Uterus (tissue), 4 donors: ENCODE measurements at places on chromosomes 4 and X. TPM values are rescaled to one million over a fixed set of nuclear protein-coding genes. Genes with fewer than 3 reads are reported as not detected.

LRAT gene
- not detected for total RNA-seq

FAM47E gene
- 0.29 TPM for total RNA-seq

DNA sequence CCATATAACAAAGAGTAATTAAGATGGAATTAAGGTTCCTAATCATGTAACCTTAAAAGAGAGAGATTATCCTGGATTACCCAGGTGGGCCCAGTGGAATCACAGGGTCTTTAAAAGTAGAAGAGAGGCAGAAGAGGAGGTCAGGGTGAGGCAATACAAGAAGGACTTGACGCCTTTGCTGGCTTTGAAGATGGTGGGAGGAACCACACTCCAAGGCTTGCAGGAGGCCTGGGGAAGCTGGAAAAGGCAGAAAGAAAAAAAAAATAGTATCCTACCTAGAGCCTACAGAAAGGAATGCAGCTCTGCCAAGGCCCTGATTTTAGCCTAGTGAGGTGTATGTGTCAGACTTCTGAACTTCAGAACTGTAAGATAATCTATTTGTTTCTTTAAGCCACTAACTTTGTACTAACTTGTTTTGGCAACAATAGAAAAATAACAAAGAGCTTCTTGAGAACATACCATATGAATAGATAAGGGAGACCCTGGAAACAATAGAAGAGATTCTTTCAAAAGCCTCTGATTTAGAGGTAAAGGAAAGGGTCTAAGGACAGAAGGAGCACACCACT is 229.9 kb upstream of the TTC29 start:
- no peaks in the 10 kb centered on the region for H3K27me3 ChIP-seq
- peak overlapping the region; percentile 72 for H3K27ac ChIP-seq
- H3K36me3 ChIP-seq: no peaks in the 10 kb centered on the region

CXCL1 gene
- not detected for total RNA-seq
